ENCODE measurements at places on chromosomes 11 and 22. TPM values are rescaled to one million over a fixed set of nuclear protein-coding genes. Genes with fewer than 3 reads are reported as not detected.

Gene KRTAP5-2
- not detected for polyA plus RNA-seq

- no peak for DNase-seq
Observed at GRCh38 chr11:27886857-27887256, 186.6 kb upstream of the BDNF start.

Gene LRRC4C
- 0.02 TPM for polyA plus RNA-seq

DNA sequence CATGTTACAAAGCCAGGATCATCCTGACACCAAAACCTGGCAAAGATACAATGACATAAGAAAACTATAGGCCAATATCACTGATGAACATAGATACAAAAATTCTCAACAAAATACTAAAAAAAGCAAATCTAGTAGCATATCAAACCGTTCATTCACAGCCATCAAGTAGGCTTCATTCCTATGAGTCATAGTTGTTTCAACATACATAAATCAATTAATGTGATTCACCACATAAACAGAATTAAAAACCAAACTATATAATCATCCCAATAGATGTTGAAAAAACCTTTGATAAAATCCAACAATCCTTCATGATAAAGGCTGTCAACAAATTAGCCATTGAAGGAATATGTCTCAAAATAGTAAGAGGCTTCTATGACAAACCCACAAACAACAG is 1007.2 kb upstream of the RAG2 start:
- DNase-seq: no peak

Gene PIM3
- polyA plus RNA-seq: 8.2 TPM

Gene CDKN1C
- 6.3 TPM for polyA plus RNA-seq

Gene KCNJ1
- not detected for polyA plus RNA-seq

DNA sequence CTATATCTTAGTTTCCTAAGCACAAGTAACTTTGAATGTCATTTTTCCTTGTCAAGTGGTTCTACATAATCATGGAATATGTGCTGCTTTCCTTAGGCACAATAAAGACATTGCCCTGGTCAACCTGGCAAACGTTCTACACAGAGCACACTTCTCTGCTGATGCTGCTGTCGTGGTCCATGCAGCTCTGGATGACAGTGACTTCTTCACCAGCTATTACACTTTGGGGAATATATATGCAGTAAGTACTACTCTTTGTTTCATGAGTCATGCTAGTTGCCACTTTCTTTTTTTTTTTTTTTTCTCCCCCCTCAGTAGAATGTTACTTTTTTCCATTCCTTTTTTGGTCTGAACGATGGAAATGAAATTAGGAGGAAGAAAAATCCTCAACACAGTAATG is 38.5 kb downstream of the TTC17 start:
- no peak for DNase-seq

GRCh38 chr11:102791271-102792036 is 6.5 kb downstream of the MMP1 start:
- no peak for DNase-seq

DNA sequence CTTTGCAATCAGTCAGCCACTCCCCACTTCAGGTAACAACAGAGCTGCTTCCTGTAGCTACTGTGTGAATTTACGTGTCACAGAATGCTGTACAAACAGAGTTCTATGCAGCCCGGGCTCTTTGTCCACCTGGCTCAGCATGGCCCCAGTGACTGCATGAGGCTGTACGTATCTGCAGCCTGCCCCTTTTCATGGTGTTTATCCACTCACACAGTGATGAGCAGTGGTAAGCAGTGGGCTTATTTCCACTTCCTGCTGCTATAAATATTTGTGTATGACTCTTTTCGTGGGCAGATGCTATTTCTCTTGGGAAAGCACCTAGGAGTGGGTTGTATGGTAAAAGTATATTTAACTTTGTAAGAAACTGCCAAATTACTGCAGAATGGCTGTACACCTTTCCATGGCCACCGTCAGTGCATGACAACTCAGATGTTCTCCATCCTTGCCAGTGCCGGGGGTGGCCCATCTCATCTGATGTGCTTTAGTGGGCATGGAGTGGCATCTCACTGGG is 43.3 kb downstream of the MYEOV start:
- DNase-seq: peak; percentile 74
